Activated CD8-positive, alpha-beta memory T cell treated with anti-CD3 and anti-CD28 coated beads, Interleukin-2, amount 10 ng/mL, durations not matched to agents 7 days and 5 days (primary cell): ENCODE measurements at places on chromosomes 6 and 20.

GRCh38 chr6:106442395-106442794 lies 81.9 kb downstream of the CRYBG1 start:
- peaks cover 53% of the 10 kb centered on the region for H3K27me3 ChIP-seq
- H3K4me1 ChIP-seq, result peaks cover 11% of the 10 kb centered on the region
- H3K4me3 ChIP-seq, result no peak overlapping the region
- no peaks in the 10 kb centered on the region for H3K36me3 ChIP-seq

GRCh38 chr20:50229156-50229607 lies 38.6 kb downstream of the CEBPB start:
- no peak overlapping the region for H3K4me3 ChIP-seq
- DNase-seq, result no peak
- H3K36me3 ChIP-seq, result no peaks in the 10 kb centered on the region
- no peak overlapping the region for H3K27ac ChIP-seq
- peaks cover 4% of the 10 kb centered on the region for H3K27me3 ChIP-seq
- H3K4me1 ChIP-seq, result peaks cover 12% of the 10 kb centered on the region

DNA sequence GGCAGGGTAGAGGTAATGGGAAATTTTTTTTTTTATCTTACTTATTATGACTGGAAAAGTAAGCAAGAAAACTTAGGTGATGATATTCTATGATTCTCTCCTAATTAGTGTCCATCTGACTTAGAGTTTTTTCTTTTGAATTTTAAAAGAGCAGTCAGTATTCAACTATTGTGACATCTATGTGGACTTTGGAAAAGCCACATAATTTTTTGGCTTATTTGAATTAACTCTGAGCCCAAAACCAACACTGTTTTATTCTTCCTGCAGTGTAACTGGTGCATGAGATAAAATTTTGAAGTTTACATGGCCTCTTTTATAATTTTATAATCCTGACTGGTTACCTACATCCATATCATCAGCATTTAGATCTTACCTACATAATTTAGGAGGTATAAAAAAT lies 619.7 kb downstream of the EPM2A start:
- no peak for DNase-seq
- peaks cover 16% of the 10 kb centered on the region for H3K27me3 ChIP-seq
- no peak overlapping the region for H3K27ac ChIP-seq

DNA sequence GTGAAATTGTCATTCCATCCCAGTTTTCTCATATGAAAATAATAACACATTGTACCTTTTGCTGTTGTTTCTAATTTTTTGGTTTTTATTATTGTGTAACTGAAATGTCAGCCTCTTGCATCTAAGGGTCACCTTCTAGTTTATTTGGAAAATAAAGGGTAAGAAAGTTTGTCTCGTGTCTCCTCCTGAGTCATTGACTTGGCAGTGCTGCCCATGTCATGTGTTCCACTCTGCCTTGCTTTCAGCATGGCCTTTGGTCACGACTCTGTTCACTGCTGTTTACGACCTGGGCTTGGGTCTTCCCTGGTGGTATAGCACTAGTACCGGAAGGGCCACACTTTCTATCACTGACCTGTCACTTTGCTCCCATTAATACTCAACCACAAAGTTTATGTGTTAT lies 171.4 kb upstream of the RSPO3 start:
- H3K36me3 ChIP-seq, result no peaks in the 10 kb centered on the region
- H3K4me3 ChIP-seq, result no peak overlapping the region
- H3K4me1 ChIP-seq, result no peaks in the 10 kb centered on the region

DNA sequence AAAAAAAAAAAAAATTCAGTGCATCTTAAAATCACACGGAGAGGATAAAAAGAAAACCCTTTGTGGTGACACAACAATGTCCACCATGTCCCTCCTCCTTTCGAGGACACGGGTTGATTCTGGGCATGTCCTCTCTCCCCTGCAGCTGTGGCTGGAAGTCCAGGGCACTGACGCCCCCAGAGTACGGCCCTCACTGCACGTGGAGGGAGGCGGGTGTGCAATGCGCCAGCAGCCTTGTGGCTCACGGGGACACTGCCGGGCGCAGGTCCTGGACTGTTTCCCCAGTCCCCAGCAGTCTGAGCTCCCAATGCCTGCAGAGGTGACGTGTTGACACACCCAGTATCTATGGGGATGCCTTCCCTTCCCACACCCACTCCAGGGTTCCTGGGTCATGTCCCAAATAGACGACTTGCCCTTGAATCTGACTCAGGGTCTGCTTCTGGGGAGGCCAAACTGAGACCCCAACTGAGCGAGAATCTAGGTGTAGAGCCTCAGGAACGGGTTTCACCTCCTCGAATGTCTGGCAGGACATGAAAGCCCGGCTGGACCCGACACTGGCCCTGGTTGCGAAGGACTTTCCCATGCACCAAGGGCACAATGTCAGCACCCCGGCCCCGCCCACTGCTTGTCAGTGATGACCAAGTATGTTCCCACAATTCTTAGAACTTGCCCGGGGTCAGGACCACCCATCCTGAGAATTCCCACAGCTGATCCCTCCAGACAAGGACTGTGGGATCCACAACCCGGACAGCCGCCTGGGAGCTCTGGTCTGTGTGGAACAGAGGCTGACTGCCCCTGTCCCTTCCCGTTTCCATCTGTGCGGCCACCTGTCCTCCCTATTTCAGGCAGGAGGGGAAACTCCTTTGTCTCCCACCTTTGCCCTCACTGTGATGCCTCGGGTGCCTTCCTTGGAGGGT lies 425.1 kb upstream of the SULF2 start:
- no peak for DNase-seq
- no peaks in the 10 kb centered on the region for H3K27me3 ChIP-seq
- no peaks in the 10 kb centered on the region for H3K4me1 ChIP-seq
- H3K36me3 ChIP-seq, result no peaks in the 10 kb centered on the region
- no peak overlapping the region for H3K27ac ChIP-seq
- H3K4me3 ChIP-seq, result no peak overlapping the region

GRCh38 chr6:3522561-3523260 lies 65.9 kb upstream of the SLC22A23 start:
- no peak for DNase-seq
- no peak overlapping the region for H3K4me3 ChIP-seq
